Daoy (cell line): ENCODE measurements at places on chromosomes 5 and 9. TPM values are rescaled to one million over a fixed set of nuclear protein-coding genes. Genes with fewer than 3 reads are reported as not detected.
A peak's percentile ranks its signal among the peaks of the same experiment; 100 is the strongest.

Gene ORM1
- not detected in 2 replicates for total RNA-seq

DNA sequence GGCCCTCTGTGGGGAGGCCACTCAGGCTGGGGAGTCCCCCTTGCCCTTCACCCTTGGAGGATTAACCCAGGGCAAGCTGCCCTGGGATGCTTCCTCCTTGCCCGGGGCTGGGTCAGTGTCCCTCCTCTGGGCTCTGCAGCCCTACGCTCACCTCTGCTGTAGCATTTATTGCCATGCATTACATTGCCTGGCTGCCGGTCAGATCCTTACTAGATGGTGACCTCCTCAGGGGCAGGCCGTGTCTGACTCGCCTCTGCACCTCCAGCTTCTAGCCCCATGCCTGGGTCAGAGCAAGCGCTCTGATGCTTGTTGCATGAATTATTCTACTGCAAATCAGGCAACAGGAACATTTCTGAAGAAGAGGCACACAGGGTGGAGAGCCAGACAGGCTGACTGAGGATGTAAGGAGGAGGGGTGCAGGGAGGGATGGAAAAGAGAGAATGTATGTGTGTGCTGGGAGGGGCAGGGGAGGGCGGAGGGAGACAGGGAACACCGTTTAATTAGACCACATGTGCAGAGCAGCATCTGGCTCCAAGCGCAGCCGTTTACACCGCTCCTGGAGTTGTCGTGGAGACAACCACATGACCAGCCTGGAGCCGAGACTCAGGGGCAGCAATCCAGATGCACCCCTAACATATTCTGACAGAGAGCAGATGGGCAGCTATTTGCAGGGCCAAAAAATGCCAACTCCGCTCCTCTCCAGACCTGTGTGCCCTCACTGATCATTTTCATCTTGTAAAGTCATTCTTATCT, 117.0 kb downstream of the CRB2 start:
- DNase-seq = no peak

Gene AK3
- total RNA-seq = 44.0 and 58.7 TPM in 2 replicates

GRCh38 chr5:2191972-2192371, 309.2 kb upstream of the IRX4 start:
- no peak for DNase-seq

DNA sequence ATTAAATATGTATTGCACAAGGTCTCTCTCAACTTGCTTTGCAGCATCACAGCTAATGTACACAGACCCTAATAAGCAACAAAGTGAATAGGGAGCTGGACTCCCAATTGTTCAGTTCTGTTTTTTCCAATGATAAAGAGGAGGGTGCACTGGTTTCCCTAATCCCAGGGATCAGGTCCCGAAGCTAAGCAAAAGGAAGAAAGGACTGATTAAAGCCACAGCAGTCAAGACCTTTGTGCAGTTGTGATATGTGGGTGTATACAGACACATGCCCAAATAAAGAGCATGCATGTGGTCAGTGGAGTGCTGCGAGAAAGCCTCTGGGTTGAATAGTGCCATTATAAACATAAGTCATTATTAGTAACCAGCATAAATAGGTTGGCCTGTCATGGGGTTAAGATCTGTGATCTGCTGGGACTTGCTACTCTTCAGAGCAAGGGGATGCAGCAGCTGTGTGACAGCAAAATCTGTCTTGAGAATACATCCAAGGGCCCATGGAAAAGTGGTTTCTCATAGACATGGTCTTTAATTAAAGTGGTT, 1863.1 kb upstream of the WWC1 start:
- DNase-seq = no peak

Gene CDO1
- total RNA-seq = 10.7 and 15.9 TPM in 2 replicates

DNA sequence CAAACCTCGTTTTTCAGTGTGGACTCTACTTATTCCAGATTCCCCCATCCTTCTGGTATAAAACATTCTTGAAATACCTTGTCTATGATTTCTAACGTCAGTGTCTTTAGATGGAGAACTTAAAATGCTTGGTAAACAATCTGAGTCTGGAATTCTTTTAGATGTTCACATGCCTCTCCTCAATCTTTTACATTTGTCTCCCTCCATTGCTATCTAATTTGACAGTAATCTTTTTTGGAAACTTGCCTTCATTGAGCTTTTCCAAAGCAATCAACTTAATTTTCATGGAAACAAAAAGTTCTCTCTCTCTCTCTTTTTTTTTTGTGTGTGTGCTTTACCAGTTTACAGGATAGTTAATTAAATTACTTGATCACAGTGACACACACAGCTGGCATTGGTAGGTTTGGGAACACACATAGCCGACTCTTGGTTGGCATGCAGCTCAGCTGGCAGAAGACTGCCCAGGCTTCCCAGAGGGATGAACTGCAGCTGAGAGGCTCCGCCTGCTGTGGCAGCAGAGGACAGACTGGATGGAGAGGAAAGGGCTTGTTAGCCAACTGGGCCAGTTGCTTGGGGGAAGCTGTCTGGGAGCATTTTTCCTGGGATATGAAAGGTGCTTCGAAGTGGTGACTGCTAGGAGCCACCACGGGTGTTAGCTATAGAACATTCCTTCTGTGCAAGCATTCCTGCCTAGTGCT, 271.3 kb downstream of the ZSWIM6 start:
- DNase-seq = no peak

Gene PPWD1
- total RNA-seq = 39.8 and 46.3 TPM in 2 replicates

DNA sequence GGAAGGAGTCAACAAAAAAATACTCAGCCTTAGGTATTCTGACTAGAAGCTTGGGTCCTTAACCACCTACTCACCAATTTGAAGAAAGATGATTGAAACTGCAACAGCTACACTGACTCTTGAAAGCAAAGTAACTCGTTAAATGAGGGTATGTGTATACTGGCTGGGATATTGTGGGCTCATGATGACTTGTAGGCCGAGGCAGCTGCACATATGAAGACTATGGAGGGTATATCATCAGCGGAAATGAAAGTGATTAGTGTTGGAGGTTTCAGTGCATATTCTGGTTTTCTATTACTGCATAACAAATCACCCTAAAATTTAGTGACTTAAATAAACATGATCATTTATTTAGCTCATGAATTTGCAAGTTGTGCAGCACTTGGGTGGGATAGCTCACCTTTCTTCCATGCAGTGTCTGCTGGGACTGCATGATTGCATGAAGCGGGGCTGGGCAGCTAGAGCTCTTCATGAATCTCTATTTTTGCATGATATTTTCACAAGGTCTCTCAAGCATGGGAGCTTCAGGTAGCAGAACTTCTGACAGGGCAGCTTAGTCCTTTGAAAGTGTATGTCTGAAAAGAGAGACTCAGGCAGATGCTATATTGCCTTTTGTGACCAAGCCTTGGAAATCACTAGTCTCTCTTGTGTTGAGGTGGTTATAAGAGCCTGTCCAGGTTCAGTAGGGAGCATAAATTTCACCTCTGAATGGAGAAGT, 96.1 kb upstream of the CDKN2B start:
- DNase-seq = no peak

Gene FAXDC2
- 0.12 and 0.46 TPM in 2 replicates for total RNA-seq

Gene CDH12
- total RNA-seq = 0.06 TPM in 1 of 2 replicates, not detected in the other

DNA sequence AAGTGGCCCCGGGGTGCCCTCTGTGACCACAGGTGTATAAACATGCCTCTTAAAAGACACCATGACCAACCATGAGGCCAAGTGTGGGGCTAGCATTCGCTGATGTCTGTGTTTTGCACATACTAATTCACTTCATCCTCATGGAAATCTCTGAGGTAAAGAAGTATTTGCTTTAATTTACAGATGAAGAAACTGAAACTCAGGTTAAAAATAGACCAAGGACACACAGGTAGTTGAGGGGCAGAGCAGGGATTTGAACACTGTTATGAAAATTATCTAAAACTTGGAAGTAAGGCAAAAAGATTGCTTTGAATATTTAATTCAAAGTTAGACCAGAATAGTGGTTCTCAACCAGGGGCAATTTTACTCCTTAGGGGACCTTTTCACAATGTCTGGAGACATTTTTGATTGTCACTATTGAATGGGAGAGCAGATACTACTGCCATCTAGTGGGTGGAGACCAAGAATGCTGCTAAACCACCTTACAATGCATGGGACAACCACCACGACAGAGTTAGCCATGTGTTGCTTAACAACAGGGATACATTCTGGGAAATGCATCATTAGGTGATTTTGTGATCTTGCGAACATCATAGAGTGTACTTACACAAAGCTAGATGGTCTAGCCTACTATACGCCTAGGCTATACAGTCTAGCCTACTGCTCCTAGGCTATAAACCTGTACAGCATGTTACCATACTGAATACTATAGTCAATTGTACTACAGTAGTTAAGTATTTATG, 8.0 kb upstream of the FXN start:
- peak; percentile 52 for DNase-seq
